H1 (cell line): ENCODE measurements at places on chromosomes 3 and 15. TPM values are rescaled to one million over a fixed set of nuclear protein-coding genes. Genes with fewer than 3 reads are reported as not detected.

NLGN1 gene
- total RNA-seq: 14.0 and 14.8 TPM in 2 replicates

CDCP1 gene
- 21.2 and 23.3 TPM in 2 replicates for total RNA-seq

ISLR gene
- 0.35 TPM in 1 of 2 replicates, not detected in the other for total RNA-seq

EFCC1 gene
- 0.37 and 0.44 TPM in 2 replicates for total RNA-seq

DNA sequence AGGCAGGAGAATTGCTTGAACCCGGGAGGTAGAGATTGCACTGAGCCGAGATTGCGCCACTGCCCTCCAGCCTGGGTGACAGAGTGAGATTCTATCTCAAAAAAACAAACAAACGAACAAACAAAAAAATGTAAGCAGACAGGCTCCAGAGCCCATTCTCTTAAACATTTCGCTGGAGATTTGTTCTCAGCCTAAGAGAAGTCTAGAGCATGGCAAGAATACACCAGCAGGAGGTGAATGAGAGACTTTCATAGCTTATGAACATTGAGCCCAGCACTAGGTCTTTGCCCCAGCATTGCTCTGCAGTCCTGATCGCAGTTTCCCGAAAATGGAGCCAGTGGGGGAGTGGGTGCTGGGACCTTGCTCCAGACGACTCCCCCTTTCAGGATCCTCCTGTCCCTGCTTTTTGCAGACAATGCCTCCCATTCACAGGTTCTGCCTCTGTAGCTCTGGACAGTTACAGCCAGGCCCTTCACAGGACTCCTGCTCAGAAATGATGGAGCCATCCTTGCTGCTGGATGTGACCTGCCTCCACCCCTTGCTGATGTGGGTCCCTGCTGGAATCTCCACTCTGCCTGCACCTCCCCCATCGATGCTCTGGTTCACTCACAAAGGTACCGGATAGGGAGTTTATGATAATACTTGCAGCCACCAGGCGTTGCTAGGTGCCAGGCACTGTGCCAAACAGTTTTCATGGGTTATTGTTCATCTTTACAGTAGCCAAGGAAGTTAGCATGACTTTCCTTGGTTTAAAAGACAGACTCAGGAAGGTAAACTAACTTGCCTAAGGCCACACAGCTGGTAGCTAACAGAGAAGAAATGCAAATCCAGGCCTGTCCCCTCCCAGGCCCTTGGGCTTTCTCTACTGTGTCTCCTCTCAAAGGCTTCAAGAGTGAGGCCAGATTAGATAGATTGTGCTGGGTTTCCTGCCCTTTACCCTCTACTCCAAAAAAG, 329.7 kb upstream of the TLE3 start:
- H3K36me3 ChIP-seq: no peaks in the 10 kb centered on the region
- H3K4me1 ChIP-seq: 0 out of 2 replicates have a peak, but pooled peaks cover 4% of the 10 kb centered on the region
- H3K27me3 ChIP-seq: no peaks in the 10 kb centered on the region; the same call in 1 of the 2 replicates
- no peak for DNase-seq
- no peak overlapping the region; the same call in 1 of the 2 replicates for H3K27ac ChIP-seq

GRCh38 chr3:62368705-62369475, 4.5 kb downstream of the FEZF2 start:
- no peak for DNase-seq
- H3K27ac ChIP-seq: no peak overlapping the region
- peaks cover 18% of the 10 kb centered on the region for H3K4me1 ChIP-seq
- peak overlapping the region; percentile 46 for H3K4me3 ChIP-seq

DNA sequence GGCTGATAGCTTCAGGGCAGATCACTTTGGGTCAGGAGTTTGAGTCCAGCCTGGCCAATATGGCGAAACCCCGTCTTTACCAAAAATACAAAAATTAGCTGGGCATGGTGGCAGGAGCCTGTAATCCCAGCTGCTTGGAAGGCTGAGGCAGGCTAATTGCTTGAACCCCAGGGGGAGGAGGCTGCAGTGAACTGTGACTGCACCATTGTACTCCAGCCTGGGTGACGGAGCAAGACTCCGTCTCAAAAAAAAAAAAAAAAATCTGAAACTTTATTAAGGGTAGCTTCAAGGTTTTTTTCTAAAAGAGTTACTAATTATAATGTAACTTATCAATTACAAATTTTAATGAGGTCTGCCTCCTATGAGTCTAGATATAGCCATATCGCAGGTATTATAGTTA, 5.1 kb downstream of the NECTIN3 start:
- H3K4me1 ChIP-seq: peaks cover 18% of the 10 kb centered on the region
- no peak overlapping the region for H3K27ac ChIP-seq
- no peak for DNase-seq
- H3K27me3 ChIP-seq: no peaks in the 10 kb centered on the region
- no peaks in the 10 kb centered on the region for H3K36me3 ChIP-seq
- no peak overlapping the region for H3K4me3 ChIP-seq

DNA sequence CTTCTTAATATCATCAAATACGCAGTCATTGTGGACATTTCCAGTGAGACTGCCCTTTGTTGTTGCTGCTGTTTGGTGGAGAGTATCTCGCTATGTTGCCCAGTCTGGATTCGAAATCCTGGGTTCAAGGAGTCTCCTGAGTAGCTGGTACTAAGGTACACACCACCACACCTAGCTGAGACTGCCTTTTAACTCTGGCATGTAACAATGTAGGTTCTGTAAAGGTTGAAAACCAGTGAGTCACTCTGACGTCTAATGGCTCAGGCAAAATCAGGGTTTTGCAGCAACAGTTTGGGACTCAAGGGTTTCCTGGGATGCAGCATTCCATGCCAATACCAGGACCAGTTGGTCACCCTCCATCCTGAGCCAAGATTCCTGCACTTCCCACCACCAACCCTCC, 52.2 kb downstream of the AQP9 start:
- H3K4me3 ChIP-seq: no peak overlapping the region
- no peaks in the 10 kb centered on the region for H3K27me3 ChIP-seq
- no peaks in the 10 kb centered on the region for H3K4me1 ChIP-seq
- H3K27ac ChIP-seq: no peak overlapping the region
- no peaks in the 10 kb centered on the region for H3K36me3 ChIP-seq

- no peak overlapping the region for H3K27ac ChIP-seq
- H3K27me3 ChIP-seq: no peaks in the 10 kb centered on the region
- no peak overlapping the region for H3K4me3 ChIP-seq
- peaks cover 24% of the 10 kb centered on the region for H3K36me3 ChIP-seq
- H3K4me1 ChIP-seq: peaks cover 5% of the 10 kb centered on the region; the same call in 1 of the 2 replicates
Measured at GRCh38 chr15:68285259-68285980, 7.9 kb downstream of the FEM1B start.

- H3K36me3 ChIP-seq: no peaks in the 10 kb centered on the region
- no peak for DNase-seq
- no peak overlapping the region for H3K27ac ChIP-seq
- no peaks in the 10 kb centered on the region for H3K27me3 ChIP-seq
- H3K4me3 ChIP-seq: no peak overlapping the region
Measured at GRCh38 chr3:148074946-148075345, 622.8 kb upstream of the AGTR1 start.

GRCh38 chr3:107082527-107082926, 294.7 kb upstream of the CCDC54 start:
- H3K4me3 ChIP-seq: no peak overlapping the region
- DNase-seq: no peak
- H3K27me3 ChIP-seq: no peaks in the 10 kb centered on the region
- H3K36me3 ChIP-seq: no peaks in the 10 kb centered on the region
- no peaks in the 10 kb centered on the region for H3K4me1 ChIP-seq

DNA sequence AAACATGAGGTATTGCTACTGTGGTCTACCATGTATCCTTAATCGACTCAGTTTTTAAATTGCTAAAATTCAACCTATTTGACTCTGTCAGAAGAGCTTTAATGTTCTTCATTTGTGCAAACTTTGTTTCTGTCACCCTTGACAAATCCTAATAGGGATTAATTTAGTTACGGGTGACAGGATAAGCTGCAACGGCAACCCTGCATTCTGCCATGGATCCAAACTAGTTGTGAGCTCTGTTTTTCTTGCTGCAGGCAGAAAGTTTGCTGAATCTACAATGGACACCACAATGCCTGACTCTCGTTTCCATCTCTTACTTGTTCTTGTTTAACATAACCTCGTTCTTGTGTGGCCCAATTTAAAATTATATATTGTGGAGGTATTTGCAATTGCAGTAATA, 352.3 kb downstream of the ROBO2 start:
- no peaks in the 10 kb centered on the region for H3K4me1 ChIP-seq
- H3K27me3 ChIP-seq: peaks cover 1% of the 10 kb centered on the region
- no peak for DNase-seq
- no peak overlapping the region for H3K27ac ChIP-seq

GRCh38 chr15:57784081-57784511, 77.6 kb downstream of the POLR2M start:
- no peak overlapping the region for H3K4me3 ChIP-seq
- no peaks in the 10 kb centered on the region for H3K36me3 ChIP-seq
- no peak overlapping the region for H3K27ac ChIP-seq
